ENCODE measurements at places on chromosomes 1 and 21. TPM values are rescaled to one million over a fixed set of nuclear protein-coding genes. Genes with fewer than 3 reads are reported as not detected.
A peak's percentile ranks its signal among the peaks of the same experiment; 100 is the strongest.

The SUCO gene
- 4.9 TPM for polyA plus RNA-seq

- DNase-seq = no peak
Measured at GRCh38 chr21:43881283-43881682, 16.3 kb downstream of the AGPAT3 start.

The LCE3D gene
- polyA plus RNA-seq = 0.98 TPM

The ATF3 gene
- 19.9 TPM for polyA plus RNA-seq

GRCh38 chr1:24254783-24255182 is 64.4 kb upstream of the GRHL3 start:
- no peak for DNase-seq

The CFHR5 gene
- polyA plus RNA-seq = not detected

- DNase-seq = no peak
Measured at GRCh38 chr1:227635596-227635995, 72.2 kb downstream of the ZNF678 start.

- peak; percentile 83 for DNase-seq
Measured at GRCh38 chr21:41419921-41420862, 5.8 kb upstream of the MX1 start.

The FAM177B gene
- 53.9 TPM for polyA plus RNA-seq

DNA sequence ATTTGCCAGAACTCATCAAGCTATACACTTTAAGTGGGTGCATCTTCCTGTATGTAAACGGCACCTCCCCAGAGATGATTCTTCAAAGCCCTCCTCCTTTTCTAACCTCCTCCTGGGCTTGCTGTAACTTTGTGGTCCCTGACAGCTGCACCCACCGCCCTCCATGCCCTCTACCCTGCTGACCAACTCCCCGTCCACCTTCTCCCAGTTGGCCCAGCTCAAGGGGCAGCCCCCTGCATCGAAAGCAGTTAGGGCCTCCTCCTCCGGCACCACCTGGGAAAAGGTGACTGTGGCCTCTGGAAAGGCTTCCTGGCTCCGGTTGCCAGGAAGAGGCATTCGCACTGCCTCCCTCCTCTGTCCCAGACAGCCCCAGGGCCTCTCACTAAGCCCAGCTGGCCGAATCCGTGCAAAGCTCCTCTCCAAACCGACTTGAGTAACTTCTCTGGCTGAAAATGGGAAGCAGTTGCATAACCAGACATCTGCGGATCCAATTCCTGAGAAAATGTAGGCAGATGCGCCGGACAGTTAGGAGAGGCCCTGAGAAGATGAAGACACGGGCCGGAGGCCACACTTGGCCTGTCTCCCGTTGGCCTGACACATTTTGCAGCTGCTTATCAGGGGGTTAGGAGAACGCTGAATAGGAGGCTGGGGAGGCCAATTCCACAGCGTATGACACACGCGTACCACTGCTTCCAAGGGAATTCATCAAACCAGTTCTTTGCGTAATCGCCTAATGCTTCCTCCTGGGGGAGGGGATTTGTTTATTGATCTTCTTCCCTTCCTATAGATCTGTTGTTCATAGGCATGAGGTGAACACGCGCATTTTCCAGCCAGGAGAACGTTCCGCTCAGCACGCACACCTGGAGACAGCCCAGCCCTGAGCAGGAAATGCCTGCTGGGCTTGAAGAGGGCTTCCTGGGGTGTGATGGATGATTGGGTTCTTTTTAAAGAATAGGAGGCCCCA is 48.7 kb upstream of the COL6A2 start:
- peak; percentile 54 for DNase-seq

DNA sequence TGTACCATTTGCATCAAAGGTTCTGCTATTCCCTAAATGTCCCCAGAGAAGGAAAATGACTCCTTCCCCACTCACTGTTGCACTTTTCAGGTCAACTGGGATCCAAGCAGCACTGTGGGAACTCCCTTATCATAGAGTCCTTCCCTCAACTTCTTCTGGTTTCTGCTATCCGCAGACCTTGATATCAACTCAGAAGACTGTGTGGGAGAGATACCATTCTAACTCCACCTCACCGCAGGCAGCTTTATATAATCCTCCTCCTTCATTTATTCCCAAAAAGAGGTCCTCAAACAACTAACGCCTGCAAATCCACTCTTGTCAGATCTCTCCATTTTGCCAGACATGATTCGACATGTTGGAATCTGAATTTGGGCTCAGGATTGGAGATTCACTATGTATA is 27.3 kb downstream of the LHX9 start:
- no peak for DNase-seq

DNA sequence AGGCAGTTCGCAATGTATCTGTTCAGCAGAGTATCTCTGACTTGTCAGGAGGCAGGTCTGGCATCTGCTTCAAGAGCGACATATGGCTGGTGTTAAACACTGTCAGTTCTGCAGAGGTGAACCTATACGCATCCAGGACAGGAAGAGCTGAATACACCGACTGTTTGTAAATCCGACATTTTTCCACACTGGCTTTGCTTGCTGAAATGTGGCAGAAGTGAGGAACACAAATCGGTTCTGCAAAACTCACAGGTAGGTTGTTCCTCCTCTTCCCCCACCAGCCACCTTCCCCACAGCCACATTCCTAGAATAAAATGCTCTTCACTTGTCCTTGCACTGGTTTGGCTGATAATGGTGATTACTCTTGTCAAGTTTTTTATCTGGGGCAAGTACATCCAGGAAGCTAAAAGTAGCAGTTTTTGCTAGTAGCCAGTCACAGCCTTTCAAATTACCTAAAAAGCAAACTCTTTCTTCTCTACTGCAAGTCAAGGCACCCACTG is 289.2 kb downstream of the GRIK1 start:
- no peak for DNase-seq

- no peak for DNase-seq
Measured at GRCh38 chr1:18062185-18062584, 45.4 kb upstream of the IGSF21 start.

- DNase-seq = no peak
Measured at GRCh38 chr21:27734146-27734545, 767.3 kb upstream of the ADAMTS5 start.

- DNase-seq = no peak
Measured at GRCh38 chr1:63325279-63325985, 3.1 kb downstream of the FOXD3 start.

- no peak for DNase-seq
Measured at GRCh38 chr1:167110586-167110985, 16.7 kb downstream of the STYXL2 start.

DNA sequence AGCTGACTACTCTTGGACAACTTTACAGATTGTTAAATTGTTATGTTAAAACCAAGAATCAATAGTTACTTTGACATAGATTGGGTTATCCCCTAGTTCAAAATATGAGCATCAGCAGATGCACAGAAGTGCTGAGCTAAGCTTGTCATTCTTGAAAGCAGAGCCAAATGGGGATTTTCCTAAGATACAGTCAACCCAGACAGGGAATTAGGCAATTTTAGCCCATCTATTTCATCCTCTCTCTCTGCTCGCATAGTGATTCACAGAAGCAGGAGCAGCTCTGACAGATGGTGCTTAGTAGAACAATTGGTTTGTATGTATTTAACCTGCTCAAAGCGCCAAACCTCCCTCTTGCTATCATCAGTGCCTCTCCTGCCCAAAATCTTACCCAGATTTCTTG is 27.9 kb upstream of the PRRC2C start:
- DNase-seq = peak; percentile 5

The LIPI gene
- not detected for polyA plus RNA-seq

- DNase-seq = peak; percentile 61
Measured at GRCh38 chr21:45319461-45320211, 31.9 kb upstream of the POFUT2 start.

GRCh38 chr1:161171191-161171590 is 5.0 kb downstream of the PPOX start:
- no peak for DNase-seq

Data from stomach (tissue), 19 donors.